IgD-negative memory B cell (primary cell): ENCODE measurements at places on chromosomes 11 and 22. TPM values are rescaled to one million over a fixed set of nuclear protein-coding genes. Genes with fewer than 3 reads are reported as not detected.

Gene ZP1
- not detected for polyA plus RNA-seq

Gene PTGDR2
- 0.16 TPM for polyA plus RNA-seq

Gene RFPL2
- not detected for polyA plus RNA-seq

Gene OSBP2
- 0.93 TPM for polyA plus RNA-seq

Gene NCAM1
- polyA plus RNA-seq, result not detected

Gene OR5F1
- not detected for polyA plus RNA-seq

Gene MS4A8
- not detected for polyA plus RNA-seq

Gene MRGPRX3
- not detected for polyA plus RNA-seq

Gene PDHX
- polyA plus RNA-seq, result 13.1 TPM

Gene OR9G1
- polyA plus RNA-seq, result not detected

Gene LDHAL6A
- polyA plus RNA-seq, result not detected

Gene HPS5
- 25.9 TPM for polyA plus RNA-seq

Gene GLYATL2
- polyA plus RNA-seq, result not detected
